RCC 7860 (cell line): ENCODE measurements at places on chromosomes 6 and 20.

DNA sequence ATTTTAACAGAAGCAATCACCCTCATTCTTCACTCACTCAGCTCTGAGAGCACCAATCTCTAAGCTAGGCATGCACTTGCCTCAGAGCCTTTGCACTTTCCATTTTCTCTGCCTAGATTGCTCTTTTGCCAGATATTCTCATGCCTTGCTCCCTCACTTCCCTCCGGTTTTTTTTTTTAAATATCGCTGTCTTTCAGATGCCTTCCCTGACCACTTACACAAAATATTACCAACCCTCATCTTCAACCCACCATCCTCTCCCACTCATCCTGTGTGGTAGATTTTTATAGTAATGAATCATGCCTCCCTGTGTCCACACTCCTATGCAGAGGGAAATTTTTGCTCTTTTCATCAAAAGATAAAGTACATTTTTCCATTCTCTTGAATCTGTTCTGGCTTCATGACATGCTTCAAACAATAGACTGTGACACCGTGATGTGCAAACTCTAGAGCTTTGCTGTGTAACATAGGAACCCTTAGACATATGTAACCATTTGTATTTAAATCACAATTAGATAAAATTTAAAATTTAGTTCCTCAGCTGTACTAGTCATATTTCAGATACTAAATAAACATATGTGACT, 437.1 kb downstream of the UTRN start:
- no peak for DNase-seq

DNA sequence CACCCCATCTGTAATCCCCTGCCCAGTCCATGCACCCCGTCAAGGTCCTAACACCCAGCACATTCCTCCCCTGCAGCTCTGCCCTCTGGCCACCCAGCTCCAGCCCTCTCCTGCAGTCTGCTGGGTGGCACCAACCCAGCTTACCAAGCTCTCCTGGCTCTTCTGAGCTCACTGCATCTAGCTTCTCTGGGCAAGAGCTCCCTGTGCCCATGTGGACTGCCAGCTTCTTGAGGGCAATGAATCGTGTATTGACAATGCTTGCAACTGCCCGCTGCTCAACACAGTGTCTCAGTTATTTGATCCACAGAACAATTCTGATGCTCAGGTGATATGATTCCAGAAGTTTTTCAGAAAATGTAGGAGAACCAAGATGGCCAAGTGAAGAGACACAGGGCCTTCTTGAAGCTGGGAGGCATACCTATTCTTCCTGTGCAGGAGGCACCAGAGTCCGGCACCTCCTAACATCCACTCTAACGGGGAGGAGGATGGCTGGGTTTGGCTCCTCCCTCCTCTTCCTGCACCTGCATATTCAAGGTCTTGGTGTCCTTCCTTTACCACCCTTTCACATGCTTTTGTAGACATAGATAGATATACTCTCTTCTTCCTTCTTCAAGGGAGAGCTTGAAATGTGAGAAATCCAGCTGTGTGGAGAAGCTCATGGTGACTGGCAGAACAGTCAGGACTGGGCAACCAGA, 85.6 kb downstream of the TRERF1 start:
- no peak for DNase-seq

DNA sequence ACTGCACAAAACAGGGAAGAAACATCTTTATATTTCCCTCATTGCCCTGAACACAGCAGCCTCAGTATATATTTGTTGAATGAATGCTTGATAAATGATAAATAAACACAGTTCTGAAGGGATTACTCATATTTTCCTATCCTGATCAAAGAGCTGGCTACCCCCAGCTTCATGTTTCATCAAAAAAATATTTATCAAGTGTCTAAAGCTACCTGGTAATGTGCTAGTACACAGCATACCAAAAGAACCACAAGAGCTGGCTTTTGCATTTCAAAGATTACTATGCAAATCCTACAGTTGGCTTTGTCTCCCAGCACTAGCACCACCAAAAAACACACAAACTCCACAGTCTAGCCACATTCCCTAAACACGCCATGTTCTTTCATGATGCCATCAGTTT, 130.0 kb downstream of the BTBD9 start:
- no peak for DNase-seq

DNA sequence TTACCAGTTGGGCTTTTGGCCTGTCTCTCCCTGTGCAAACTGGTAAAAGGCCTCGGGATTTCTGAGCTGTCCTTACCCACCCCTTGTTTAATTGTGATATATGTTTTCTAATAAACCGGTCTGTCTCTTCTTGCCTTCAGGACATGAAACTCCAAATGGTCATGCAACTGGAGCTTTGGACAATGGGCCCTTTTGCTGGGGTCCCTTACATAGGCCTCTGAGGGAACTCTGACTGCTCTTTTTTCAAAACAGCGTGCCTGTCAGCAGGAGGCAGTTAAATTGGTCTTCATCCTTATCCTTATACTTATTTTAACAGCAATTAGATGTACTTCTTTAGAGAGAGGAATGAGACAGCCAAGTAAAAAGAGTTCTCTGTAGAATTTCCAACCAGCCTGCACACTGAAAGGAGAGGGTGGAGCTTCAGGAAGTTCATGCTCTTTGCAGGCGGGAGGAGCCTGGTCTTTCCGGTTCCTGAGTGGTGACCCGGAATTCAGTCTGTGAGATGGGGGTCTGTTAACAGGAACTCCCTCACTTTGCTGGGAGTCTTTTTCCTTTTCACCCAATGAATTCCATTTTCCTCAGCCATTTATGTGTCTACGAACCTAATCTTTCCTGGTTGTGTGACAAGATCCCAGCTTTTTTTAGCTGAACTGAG, 299.6 kb upstream of the GJE1 start:
- no peak for DNase-seq

- no peak for DNase-seq
Measured at GRCh38 chr6:35392111-35392702, 49.8 kb downstream of the PPARD start.
